ENCODE measurements at places on chromosomes 2 and 18.

DNA sequence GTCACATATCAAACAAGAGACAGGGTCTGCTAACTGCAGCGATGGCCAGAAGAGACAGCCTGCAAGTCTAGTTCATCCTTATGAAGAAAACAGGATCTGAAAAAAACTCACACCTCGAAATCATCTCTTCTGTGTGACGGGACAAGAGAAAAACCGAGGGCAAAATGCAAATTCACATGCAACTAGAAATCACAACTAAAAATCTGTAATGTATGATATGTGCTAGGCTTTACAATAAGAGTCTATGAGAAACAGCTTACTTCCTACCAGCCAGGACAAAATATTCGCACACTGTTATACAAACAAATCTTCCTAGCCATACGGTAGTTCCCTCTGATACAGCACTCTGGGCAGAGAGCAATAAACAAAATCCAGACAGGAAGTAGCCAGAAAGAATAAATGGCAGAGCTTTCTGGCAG is 48.8 kb downstream of the ANKRD44 start:
- no peak for DNase-seq

DNA sequence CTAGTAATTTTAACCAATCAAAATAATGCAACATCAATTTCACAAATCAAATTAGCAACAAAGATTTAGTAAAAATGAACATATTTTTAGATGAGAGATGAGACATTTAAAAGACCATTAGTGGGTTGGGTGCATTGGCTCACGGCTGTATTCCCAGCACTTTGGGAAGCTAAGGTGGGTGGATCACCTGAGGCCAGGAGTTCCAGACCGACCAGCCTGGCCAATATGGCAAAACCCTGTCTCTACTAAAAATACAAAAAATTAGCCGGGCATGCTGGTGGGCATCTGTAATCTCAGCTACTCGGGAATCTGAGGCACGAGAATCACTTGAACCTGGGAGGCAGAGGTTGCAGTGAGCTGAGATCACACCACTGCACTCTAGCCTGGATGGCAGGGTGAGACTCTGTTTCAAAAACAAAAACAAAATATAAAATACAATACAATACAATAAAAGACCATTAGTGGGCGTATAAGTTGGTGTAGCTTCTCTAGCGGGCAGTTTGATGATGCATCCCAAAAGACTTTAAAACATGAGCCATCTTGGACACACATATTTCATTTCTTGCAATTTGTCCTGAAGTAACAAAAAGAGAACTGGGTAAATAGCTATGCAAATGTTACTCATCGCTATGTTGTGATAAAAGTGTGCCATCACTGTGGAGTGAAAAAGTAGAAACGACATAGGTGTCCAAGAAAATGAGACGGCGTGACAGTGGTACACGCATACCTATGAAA is 101.8 kb downstream of the COL6A3 start:
- no peak for DNase-seq

- DNase-seq, result peak; percentile 77
Measured at GRCh38 chr2:64327510-64328414, 126.2 kb upstream of the LGALSL start.

DNA sequence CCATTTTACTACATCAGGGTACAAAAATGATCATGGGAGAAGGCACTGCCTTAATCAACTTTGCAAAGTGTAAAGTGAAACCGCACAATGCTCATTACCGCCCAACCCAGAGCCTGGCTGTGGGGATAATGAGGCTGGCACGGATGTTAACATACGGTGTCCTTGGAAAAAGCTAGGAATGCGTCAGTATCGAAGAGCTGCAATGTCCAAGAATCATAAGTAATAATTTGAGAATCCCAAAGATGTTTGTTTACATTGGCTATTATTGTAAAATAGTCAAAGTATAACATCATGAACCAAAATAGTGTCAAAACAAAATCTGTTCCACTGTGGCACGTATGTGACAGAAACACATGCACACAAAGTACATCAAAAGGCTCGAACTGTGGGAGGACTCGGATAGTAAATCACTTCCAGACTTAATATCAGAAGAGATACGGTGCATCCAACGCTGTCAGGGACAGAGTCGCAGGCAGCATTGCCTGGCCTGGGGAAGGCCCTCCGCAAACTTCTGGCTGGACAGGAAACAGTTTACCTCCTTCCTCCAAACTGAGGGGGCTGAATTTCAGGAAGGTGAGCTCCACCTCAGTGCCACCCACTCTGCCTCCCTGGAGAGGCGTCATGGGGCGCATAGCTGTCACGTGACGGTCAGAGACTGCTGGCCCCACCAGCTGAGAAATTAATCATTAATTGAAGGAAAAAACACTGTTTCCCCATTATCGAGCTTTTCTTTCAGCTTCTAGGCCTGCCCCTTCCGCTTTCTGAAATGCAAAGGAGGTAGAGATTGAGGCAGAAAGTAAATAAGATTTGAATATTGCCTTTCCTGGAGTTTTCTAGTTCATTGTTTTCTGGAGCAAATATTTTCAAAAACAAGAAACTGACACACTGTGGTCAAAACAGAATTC is 1.8 kb upstream of the ID2 start:
- DNase-seq, result no peak

GRCh38 chr2:236440110-236440881 is 129.3 kb upstream of the ACKR3 start:
- DNase-seq, result no peak

DNA sequence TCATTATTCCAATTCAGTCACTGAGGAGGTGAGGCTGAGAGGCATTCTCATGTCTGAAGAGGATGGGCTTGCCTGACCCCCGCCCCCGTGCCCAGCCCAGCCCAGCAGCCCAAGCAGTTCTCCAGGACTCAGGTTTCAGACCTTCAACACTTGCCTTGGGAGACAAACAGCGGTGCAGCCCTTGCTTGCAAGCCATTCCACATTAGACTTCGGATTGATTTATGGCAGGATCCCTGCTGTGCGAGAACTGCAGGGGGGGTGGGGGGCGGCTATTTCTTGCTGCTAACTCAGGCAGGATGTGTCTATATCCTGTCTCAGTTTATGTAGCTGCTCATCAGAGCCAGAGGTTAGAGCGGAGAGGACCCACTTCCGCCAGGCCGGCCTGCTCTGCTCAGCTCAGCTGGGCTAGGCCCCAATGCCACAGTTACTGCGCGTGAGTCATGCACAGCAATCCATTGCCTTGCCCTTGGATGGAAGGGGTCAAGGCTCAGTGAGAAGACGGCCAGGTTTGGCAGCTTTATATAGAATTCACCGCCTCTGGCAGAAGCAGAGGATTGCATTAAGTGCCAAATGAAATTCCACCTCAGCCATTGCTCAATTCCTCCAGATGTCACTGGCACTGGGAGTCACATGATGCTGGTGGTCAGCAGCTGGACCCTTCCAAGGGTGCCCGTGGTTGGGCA is 1.8 kb downstream of the GYPC start:
- DNase-seq, result peak; percentile 86

DNA sequence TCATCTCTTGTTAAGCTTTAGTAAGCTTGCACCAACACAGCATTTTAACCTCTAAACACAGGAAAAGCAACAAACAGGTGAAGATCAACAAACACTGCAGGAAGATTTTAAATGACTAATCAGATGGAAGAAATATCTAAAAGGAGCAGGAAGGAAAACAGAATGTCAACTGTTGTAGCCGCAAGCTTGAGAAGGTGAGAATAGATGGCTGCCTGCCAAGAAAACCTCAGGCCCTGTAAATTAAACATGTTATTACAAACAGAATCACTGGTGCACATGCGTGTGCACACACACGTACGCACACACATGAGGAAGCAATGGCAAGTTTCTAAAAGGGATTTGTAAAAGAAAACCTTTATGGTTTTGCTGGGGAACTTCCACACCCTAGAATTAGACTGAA is 257.8 kb upstream of the GALNT5 start:
- DNase-seq, result no peak

DNA sequence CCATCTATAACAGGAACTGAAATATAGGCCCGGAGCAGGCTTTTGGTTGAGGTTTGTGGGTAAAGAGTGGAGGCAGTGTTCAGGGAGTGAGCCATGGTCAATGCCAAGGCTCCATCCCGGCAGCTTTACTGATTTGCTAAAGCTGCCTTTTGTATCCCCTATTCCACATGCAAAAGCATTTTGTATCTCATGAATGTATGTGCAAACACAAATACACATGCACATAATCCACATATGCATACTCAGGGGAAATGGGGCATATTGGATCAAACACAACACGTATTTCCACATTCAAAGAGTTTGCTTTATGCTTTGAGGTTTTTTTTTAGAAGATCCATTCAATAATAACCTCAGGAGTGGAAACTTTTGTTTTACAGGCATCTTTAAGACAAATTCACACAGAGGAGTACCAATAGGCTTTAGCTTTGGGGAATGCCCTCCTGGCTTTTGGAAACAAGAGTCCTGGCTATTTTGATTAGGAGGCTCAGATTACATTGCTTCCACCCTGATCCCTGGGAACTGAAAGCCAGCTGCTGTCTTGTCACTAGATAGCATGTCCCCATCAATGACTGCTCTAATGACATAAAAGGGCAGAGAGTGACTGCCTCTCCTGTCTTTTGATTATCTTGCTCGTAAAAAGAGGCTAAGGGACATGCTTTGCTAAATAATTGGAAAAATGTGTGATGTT is 263.2 kb downstream of the EN1 start:
- no peak for DNase-seq

DNA sequence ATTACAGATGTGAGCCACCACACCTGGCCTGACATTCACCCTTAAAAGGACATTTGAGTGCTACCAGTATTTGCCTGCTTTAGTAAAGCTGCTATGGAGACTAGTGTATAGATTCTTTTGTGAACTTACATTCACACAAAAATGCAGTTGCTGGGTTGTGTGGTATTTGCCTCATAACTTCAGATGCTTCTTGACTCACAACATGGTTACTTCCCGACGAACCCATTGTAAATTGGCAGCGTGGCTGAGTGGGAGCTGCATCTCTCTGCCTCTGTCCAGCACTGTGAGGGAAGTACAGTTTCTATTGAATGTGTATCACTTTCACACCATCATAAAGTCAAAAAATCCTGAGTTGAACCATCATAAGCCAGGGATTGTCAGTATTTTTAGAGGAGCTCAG is 56.9 kb downstream of the RRM2 start:
- DNase-seq, result no peak

GRCh38 chr2:176601066-176601465 is 331.8 kb downstream of the MTX2 start:
- no peak for DNase-seq

DNA sequence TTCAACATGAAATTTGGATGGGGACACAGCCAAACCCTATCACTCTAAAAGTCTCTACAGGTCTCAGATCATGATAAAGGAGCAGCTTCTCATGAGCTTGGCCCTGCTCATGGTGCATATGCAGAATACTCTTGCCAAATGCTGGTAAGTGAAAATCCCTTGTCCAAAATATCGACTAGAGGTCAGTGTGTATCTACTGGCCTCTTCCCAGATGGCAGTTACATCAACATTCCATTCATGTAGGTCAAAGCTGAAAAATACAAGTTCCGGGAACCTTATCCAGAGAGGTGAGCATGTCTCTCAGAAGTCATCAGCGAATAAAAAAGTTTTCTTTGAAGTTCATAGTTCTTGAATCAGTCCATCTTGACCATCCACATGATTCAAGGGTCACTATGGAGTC is 7.6 kb upstream of the NT5C1B start:
- no peak for DNase-seq

DNA sequence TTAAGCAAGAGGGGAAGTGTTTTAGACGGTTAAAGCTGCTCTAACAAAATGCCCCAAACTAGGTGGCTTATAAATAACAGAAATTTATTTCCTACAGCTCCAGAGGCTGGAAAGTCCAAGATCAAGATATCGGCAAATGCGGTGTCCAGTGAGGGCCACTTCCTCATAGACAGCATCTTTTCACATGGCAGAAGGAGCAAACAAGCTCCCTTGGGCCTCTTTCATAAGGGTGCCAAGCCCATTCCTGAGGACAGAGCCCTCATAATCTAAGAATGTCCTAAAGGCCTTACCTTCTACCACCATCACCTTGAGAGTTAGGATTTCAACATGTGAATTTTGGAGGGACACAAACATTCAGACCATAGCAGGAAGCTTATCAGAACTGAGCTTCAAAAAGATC is 57.3 kb upstream of the PPP1CB start:
- DNase-seq, result no peak

DNA sequence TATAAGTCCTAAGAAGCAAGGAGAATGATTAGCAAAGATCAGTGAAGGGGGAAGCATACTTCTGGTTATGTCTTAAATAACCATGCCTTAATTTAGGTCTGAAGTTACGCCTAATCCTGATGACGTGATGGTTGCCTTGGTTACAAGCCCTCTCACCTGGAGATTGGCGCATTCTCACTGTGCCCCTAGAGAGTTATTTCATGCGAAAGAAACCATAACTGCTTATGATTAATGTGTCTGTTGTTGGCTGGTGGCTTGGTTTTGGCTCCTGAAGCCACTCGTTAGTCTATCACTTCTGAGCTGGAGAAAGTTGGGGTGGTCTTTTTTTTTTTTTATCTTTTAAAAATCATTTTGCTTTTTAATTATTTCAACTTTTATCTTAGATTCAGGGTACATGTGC is 47.0 kb downstream of the TNFRSF11A start:
- DNase-seq, result no peak

- DNase-seq, result no peak
Measured at GRCh38 chr2:26274058-26274613, 29.4 kb downstream of the HADHB start.

- no peak for DNase-seq
Measured at GRCh38 chr2:83364264-83364663, 1094.8 kb downstream of the SUCLG1 start.

- DNase-seq, result no peak
Measured at GRCh38 chr18:49988733-49989132, 175.4 kb upstream of the ACAA2 start.

- DNase-seq, result no peak
Measured at GRCh38 chr2:28348149-28348567, 44.5 kb upstream of the FOSL2 start.

GRCh38 chr2:180715044-180715443 is 265.4 kb upstream of the UBE2E3 start:
- DNase-seq, result no peak

DNA sequence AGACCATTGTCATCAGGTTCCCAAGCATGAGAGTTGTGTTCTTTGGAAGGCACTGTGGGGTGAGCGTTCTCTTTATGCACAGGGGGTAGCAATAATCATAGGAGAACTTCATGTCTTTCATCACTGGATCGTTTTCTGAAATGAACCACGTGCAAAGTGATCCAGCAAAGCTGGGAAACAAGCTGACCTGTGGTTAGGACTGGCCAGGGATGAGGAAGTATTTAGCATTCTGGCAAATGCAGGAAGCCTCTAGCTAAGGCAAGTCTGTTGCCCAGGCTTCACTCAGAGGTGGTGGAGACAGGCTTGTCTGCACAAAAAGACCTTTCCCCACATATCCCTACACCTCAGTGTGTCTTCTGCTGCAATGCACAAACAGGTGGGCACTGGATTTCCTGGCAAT is 58.6 kb downstream of the MMADHC start:
- peak; percentile 22 for DNase-seq

All from HL-60 (cell line).